ENCODE measurements at places on chromosomes 2 and 18. TPM values are rescaled to one million over a fixed set of nuclear protein-coding genes. Genes with fewer than 3 reads are reported as not detected.

GRCh38 chr18:45374878-45375630, 240.2 kb upstream of the SLC14A2 start:
- no peak for DNase-seq

DNA sequence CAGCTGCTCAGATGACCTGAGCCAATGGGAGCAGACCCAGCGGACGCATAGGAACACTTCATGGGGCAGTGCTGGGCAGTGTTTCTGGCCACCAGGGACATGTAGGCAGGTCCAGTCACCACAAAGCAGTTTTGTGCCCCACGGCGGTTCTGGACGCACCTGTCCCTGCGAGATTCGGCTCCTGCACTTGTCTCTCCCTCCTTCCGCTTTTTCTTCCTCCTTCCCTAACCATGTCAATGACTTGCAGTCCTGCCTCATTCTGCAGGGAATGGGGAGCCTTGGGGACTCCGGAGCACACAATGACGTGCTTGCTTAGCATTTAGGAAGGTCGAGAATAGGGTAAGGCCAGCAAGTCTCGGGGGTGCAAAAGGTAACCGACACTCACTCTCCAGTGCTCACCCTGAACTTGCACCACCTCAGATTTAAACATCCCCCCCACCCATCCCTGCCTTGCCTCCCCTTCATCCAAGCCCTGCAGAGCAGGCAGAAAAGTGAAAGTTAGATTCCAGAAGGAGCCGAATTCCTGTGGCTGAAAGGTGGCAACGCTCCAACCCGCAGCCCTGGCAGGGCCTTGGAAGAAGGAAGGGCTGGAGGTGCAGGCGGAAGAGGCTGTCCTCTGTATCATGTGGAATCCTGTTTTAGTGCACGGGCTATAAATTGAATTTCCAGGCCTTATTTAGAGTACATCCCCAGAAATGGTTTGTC, 40.5 kb upstream of the ATG16L1 start:
- peak; percentile 76 for DNase-seq

DNA sequence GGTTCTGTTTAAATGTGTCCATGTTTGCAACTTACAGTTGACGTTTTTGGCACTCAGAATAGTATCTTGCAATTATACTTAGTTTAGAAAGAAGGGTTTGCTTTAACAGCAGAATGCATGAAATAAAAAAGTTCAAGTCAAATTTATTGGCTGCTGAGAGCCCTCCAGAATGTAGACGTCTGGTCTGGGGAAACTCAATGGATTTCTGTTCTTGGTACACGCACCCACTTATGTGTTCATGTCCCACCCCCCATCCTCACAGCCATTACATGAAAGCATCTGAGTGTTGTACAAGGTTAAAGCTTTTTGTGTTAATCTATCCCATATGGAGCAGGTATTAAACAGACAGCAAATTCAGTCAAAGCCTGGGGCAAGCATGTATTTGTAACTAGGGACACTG, 219.5 kb downstream of the SOX11 start:
- DNase-seq = no peak

DNA sequence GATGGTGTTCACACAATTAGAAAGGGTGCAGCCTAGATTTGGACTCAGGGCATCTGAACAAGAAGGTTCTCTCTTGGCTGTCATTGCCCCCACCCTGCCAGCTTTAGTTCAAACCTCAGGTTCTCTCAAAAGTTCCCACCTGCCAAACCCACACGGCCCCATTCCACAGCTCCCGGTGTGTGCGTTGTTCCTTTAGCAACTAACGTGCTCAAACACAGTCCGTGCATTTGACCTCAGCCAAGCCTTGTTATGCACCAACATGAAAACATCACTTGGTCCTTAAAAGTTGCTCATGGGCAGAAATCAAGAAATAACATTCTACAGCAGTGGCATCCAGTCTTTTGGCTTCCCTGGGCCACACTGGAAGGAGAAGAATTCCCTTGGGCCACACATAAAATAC, 32.0 kb downstream of the LOXHD1 start:
- no peak for DNase-seq

- DNase-seq = no peak
These were observed 110.8 kb downstream of the BCL11A start for GRCh38 chr2:60442608-60443007.

- DNase-seq = no peak
These were observed 401.6 kb upstream of the SMIM21 start for GRCh38 chr18:75829091-75829490.

DNA sequence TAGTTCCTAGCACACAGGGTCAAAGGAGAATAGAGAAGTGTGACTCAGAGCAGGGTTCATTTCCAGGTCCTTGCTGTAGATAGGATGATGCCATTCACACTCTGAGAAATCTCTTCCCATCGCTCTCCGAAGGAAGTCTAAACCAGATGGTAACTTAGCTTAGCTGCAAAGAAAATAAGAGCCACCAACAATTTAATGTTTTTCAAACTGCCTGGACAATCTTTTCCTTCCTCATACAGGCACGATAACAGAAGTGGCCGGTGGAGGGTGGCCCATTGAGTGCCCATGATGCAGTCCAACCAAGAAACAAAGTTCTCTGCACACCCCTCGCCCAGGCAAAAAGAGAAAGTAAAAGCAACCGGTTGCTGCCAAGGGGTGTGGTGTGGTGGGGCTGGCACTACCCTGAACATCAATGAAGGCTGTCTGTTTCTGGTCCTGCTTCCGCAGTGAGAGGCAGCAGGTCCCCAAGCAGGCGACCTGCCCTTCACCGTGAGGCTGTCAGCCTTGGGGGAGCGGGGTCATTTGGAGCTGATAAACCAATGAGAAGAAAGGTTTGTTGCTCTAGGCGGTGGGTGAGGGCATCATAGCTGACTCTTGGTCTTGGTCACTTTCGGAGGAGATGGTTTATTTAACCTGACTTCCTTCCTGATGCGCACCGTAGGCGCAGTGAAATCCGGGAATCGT, 105.6 kb upstream of the CD302 start:
- DNase-seq = no peak

DNA sequence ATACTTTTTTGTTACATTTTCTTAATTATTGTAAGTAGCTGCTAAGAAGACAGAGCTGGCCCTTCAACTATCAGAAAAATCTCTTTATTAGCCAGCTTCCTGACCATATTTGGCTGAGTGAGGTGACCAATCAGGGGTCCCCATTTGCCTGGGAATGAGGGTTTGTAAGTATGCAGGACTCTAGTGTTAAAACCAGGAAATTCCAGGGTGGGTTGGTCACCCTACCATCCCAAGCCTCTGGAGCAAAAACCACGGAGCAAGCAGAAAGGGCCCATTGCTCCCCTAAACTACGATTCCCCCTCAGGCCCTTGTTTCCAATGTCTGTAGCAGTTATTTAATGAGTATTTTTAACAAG, 165.6 kb upstream of the NCKAP5 start:
- no peak for DNase-seq

Gene UGT1A1
- total RNA-seq = not detected
